ENCODE measurements at places on chromosomes 4 and X.

GRCh38 chr4:181952478-181952877 is 290.7 kb upstream of the TENM3 start:
- DNase-seq: no peak

DNA sequence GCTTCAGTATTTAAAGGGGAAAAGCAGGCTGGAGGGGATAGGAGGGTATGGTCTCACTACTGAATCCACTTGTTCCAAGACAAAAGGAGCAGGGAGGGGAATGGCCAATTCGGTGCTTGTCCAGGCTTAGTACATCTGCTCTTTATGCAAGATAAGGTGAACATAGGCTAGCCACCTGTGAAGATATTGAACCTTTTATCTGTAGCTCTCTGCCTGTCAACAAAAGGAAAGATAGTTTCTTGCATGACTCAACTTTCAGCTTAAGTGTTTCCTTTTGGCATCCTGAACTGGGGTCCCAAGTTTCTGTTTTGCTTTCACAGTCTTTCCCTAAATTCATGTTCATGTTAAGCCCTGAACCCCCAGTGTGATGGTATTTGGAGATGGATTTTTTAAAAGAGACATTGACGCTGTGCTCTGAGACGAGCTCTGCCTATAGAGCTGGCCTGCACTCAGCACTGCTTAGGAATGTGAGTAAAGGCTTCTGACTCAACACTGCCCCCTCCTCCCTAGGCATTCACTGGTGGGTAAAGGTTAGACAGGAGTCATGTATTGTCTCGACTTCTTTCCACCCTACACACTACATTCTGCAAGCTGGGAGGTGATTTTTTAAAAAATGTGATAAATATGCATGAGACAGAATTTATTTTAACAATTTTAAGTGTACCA is 28.2 kb downstream of the FAM149A start:
- no peak for DNase-seq

DNA sequence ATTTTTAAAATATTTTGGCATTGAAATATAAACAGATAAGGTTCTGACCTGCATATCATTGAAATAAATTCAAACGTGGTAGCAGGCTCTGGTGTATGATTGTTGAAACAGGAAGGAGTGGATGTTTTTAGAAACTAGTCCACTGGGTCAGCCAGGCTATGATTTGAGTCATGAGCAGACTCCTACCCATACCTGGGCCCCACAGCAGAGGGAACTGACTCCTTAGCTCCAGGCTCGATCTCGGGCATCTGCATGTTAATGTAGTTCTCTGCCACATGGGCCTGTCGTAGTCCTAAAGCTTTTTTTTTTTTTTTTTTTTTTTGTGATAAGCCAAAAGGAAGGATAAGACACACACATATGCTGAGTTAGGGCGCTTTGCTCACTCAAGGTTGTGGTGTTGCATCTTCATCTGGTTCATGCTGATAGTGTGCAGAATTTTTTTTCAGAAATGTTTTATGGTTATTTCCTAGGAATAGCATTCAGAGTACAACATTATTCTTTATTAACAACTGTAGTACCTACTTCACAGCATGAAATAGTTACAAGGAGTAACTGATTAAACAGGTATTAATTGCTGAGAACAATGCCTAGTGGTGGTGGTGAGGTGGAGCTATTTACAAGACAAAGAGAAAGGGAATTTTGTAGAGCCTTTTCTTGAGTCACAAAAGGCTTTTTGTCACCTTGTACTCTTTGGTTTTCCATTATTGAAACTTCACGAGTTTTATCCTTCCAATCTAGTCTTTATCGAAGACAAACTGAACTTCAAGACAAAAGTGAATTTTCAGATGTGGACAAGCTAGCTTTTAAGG is 27.3 kb downstream of the OFD1 start:
- no peak for DNase-seq

GRCh38 chr4:94653095-94653649 is 104.6 kb upstream of the BMPR1B start:
- no peak for DNase-seq
